HFFc6 (cell line): ENCODE measurements at places on chromosomes 3 and 15.
A peak's percentile ranks its signal among the peaks of the same experiment; 100 is the strongest.

DNA sequence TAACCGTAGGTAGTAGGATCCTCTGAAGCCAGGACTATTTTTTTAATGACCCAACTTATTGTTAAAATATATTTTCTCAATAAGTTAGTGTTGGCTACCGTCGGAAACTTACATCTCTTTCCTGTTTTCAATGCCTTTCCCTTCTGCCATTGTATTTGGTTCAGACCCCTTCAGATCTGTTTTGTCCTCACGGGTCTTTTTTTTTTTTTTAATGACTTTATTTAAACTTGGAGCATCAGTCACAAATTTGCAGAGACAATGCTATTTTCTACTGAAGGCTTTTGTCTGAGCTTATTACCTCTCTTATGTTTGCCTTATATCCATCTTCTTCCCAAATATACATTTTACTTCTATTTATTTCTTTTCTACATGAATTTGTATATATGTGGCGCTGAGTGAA lies 47.6 kb downstream of the PDE8A start:
- DNase-seq: no peak

DNA sequence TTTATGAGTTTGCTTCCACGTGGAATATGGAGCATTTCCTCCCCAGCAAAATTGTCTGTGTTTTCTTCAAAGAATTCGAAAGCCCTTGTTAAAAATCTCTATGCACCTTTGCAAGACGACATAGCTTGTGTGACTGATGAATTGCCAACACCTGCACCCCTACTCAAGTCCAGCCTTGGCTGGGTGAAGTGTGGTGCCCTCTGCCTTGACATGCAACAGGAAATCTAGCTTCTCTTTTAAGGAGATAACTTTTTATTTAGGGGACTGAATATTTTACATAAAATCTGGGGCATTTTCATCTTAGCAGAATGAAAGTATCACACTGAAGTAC lies 647 bp downstream of the HMG20A start:
- DNase-seq: no peak

- no peak for DNase-seq
Observed at GRCh38 chr15:29573197-29573838, 248.9 kb downstream of the TJP1 start.

DNA sequence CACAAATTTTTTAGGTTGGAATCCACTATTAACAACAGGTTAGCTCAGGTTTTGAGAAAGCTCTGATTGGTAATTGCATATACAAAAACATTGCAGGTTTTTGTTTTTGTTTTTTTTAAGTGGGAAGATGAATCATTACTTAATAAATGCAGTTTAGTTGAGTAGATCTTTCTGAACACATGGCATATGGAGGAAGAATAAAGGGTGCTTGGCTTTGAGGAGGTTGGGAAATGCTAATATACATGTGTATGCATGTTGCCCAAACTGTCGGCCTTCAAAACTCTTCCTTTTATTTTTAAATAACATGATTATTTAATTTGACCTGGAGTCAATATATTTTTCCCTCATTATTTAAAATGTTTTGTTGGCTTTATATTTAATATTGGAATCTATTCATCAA lies 32.8 kb downstream of the ZBTB38 start:
- DNase-seq: no peak

DNA sequence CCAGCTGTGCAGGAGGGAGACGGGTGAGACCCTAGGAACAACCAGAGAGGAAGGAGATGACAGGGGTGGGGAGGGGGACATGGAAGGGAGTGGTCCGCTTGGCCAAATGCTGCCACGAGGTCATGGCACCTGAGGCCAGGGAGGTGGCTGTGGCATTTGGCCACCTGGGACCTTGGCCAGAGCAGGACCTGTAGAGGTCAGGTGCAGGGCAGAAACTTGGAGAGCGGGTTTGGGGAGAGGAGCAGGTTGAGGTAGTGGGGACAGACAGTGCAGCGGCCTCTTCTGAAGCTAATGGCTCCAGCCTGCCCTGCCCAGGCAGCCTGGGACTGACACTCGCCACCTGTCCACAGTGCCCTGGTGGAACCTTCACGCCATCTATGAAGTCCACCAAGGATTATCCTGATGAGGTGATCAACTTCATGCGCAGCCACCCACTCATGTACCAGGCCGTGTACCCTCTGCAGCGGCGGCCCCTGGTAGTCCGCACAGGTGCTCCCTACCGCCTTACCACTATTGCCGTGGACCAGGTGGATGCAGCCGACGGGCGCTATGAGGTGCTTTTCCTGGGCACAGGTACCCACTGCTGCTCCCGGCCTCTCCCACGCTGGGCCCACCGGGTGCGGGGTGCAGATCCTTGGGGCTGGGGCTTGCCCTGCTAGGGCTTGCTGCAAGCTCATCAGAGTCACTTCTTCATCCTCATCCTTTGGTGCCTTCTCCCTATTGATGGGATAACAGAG lies 7.0 kb upstream of the GNAT1 start:
- no peak for DNase-seq

- DNase-seq: no peak
Observed at GRCh38 chr15:62899090-62899493, 143.5 kb upstream of the TPM1 start.

DNA sequence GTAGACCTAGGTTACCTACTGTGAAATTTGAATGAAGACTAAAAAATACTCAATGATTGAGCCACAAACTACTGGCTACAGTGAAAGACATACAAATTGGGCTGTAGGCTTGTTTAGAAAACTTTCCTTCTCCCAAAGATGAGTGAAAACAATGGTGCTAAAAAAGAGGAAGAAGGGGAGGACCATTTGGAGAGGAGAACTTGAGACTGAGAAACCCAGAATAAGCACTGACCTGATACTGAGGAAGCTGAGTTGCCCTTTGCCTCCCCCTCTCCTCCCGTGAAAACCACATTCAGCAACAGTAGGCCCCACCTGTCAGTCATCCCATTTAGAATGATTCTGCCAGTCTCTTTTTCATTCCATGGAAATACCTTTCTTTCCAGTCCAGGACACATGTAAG lies 484.0 kb upstream of the TGFBR2 start:
- no peak for DNase-seq

GRCh38 chr3:13581485-13582365 lies 32.8 kb downstream of the FBLN2 start:
- no peak for DNase-seq

GRCh38 chr3:128077202-128077624 lies 25.0 kb downstream of the SEC61A1 start:
- no peak for DNase-seq

- no peak for DNase-seq
Observed at GRCh38 chr15:50577492-50577891, 31.0 kb upstream of the USP50 start.

DNA sequence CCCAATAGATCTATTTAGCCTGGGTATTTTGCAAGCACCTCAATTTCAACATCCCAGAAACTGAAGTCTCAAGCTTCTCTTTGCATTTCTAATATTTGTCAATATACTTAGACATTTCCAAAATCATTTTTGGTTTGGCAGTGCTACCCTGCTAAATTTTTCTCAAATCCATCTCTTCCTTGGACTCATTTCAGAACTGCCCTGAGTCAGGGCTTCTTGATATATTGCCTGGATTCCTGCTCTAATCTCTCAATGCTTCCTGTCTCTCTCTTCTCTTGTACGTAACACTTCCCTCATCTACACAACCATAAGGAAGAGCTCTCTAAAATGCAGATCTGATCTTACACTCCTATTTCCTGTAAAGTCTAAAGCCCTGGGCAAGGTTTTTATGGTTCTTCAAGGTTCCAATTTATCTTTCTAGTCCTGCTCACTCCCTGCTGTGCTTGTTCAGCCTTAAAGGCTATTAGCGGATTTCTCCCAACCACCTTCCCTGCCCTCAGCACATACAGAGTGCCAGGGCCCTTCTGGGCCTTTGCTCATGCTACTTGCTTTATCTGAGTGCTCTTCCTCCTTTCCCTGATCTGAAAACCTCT lies 53.0 kb upstream of the MME start:
- DNase-seq: peak; percentile 28

DNA sequence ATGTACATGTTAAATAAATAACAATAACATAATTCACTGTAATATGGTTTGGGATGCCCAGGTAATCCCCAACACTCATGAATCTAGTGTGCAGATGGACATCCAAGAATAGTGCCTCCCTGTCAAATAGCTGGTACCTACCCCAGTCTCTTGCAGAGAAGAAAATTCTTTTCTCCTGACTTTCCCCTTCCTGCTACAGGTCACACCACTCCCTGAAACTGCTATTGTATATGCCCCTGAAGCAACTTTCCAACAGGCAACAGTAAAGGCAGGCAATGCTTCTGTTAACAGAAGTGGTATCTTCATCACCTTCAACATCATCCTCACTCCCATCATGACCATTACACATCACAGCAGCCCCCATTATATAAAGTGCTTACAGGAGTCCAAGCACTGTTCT lies 431.6 kb downstream of the MAGI1 start:
- no peak for DNase-seq

DNA sequence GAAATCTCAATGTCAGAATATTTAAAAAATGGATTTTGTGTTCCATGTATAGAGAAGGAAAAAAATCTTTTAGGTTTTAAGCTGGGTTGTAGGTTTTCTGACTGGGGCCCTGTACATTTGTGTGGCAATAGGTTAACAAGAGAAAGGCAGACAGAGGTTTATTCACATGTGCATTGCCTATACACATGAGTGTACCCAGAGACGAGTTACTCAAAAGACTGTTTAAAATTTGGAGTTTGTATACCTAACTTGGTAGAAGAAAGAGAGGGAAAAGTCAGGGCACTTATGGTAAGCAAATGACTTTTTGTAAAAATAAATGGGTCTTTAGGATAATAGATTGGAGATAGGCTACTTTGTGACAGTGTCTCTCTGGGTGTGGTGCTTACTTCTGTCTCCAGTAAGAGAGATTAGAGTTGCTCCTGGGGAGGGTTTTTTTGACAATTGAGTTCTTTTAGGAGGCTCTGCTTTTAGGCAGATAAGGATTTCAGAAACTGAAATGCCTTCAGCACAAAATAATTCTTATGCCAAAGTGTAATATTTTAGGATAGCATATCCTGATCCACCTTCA lies 225.2 kb downstream of the TCF12 start:
- no peak for DNase-seq

- peak; percentile 85 for DNase-seq
Observed at GRCh38 chr3:110526777-110527727, 544.6 kb upstream of the NECTIN3 start.

- DNase-seq: peak; percentile 46
Observed at GRCh38 chr3:194322678-194323211, 28.4 kb downstream of the CPN2 start.

GRCh38 chr3:58749948-58750347 lies 83.4 kb upstream of the FAM3D start:
- no peak for DNase-seq

GRCh38 chr3:37453393-37454389 lies 279.3 kb upstream of the LRRFIP2 start:
- DNase-seq: no peak

GRCh38 chr3:12832350-12833221 lies 8.8 kb downstream of the RPL32 start:
- DNase-seq: no peak

DNA sequence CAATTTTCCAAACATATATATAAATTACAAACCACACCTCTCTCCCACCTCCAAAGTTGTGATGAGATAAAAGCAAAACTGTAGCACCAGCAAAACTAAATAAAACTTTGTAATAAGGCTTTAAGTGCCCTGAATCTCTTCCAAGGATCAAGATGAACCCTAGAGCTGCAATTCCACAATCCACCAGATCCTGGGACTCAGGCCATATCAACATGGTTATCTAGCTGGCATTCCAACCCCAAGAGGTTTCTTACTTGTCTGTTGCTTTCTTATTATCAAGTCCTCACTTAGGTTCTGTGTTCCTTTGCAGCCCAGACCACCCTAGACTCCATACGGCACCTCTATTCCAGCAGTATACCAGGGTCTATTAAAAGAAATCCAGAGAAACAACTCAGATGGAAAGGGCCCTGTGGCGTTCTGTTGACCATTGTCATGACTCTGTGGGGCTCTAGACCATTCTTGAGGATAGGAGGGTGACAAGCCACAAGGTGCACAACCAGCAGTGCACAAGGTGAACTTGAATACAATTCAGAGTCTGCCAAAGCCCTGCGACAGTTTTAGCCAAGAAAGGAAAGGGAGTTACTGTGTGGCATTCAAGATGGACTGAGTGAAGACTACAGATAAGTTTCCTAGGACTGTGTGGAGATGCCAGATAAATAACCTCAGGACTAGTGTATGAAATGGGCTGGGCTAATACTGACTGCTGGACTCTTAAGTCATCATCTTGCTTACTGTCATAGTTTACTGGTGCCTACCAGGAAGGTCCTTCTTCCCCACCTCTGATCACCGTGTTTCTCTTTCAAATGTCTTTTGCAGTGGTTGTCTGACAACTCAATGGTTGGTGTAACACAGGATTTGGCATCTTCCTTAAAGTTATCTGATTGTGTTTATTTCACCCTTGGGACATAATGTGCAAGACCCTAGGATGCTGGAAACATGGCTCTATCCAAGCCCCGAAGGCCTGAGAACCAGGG lies 27.2 kb downstream of the ACKR2 start:
- no peak for DNase-seq
